ENCODE measurements at places on chromosomes 1 and 21. TPM values are rescaled to one million over a fixed set of nuclear protein-coding genes. Genes with fewer than 3 reads are reported as not detected.

The S100A8 gene
- 16.1 TPM for polyA plus RNA-seq

The PLA2G2D gene
- 0.05 TPM for polyA plus RNA-seq

The NOTCH2 gene
- polyA plus RNA-seq, result 38.1 TPM

The XCL1 gene
- 0.19 TPM for polyA plus RNA-seq

The C2CD2 gene
- 9.6 TPM for polyA plus RNA-seq

The ZNF695 gene
- polyA plus RNA-seq, result 0.90 TPM

The LCE3D gene
- polyA plus RNA-seq, result not detected

The ORC1 gene
- polyA plus RNA-seq, result 2.3 TPM

The TNNT2 gene
- 1,099 TPM for polyA plus RNA-seq

The KRTAP21-2 gene
- polyA plus RNA-seq, result not detected

The CAMTA1 gene
- polyA plus RNA-seq, result 43.5 TPM

The SERTAD4 gene
- 5.4 TPM for polyA plus RNA-seq

The C1orf141 gene
- polyA plus RNA-seq, result not detected

All from forelimb muscle (tissue), 1 donor.